Pulmonary artery endothelial cell (primary cell): ENCODE measurements at places on chromosomes 5 and 9. TPM values are rescaled to one million over a fixed set of nuclear protein-coding genes. Genes with fewer than 3 reads are reported as not detected.

HAPLN1 gene
- not detected in 2 replicates for total RNA-seq

PDZD2 gene
- 0.74 and 1.6 TPM in 2 replicates for total RNA-seq

SLCO4C1 gene
- total RNA-seq: not detected in 2 replicates

SPAAR gene
- total RNA-seq: 7.5 and 11.7 TPM in 2 replicates

TSC1 gene
- total RNA-seq: 18.7 and 29.0 TPM in 2 replicates

SLC25A51 gene
- total RNA-seq: 79.3 and 119 TPM in 2 replicates

SYNPO gene
- total RNA-seq: 11.7 and 18.5 TPM in 2 replicates

ISL1 gene
- total RNA-seq: not detected in 2 replicates

CD74 gene
- total RNA-seq: 0.07 and 1.6 TPM in 2 replicates

MSMP gene
- total RNA-seq: 8.5 and 23.2 TPM in 2 replicates

CDH9 gene
- total RNA-seq: not detected in 2 replicates

PCDHB5 gene
- 0.39 and 0.53 TPM in 2 replicates for total RNA-seq
